Activated CD4-positive, alpha-beta T cell treated with anti-CD3 and anti-CD28 coated beads, Interleukin-2, amount 10 ng/mL, durations not matched to agents 7 days and 5 days (primary cell): ENCODE measurements at places on chromosomes 12 and 14. TPM values are rescaled to one million over a fixed set of nuclear protein-coding genes. Genes with fewer than 3 reads are reported as not detected.

GRCh38 chr14:75315144-75315543 is 36.5 kb downstream of the FOS start:
- no peak for DNase-seq

Gene AP5M1
- 64.3 TPM for total RNA-seq

DNA sequence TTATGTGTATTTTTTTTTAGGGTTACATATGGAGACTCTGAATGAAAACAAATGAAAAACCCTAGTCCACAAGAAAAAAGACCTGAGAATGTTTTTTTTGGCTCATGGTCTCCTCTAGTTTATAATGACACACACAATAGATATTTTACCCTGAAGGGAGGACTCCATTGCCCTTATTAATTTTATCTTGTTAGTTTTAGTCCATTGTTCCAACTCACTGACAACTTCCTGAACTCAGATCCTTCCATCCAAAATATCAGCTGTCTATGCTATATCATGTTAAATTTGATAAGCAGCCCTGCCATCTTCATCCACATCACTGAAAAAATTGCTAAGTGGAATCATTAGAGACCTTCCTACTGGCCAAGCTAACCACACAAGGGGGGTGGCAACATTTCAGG is 232.1 kb downstream of the MON2 start:
- DNase-seq, result no peak

GRCh38 chr12:112627851-112628250 is 163.7 kb upstream of the RPH3A start:
- DNase-seq, result no peak

Gene RTL1
- not detected for total RNA-seq

- DNase-seq, result no peak
Observed at GRCh38 chr12:121346747-121347146, 5.5 kb downstream of the ANAPC5 start.

Gene CCDC197
- total RNA-seq, result not detected

GRCh38 chr12:129097451-129097850 is 244.2 kb downstream of the GLT1D1 start:
- DNase-seq, result no peak

GRCh38 chr12:632102-632696 is 31.0 kb downstream of the NINJ2 start:
- DNase-seq, result no peak

Gene TUBA1A
- total RNA-seq, result 94.8 TPM

DNA sequence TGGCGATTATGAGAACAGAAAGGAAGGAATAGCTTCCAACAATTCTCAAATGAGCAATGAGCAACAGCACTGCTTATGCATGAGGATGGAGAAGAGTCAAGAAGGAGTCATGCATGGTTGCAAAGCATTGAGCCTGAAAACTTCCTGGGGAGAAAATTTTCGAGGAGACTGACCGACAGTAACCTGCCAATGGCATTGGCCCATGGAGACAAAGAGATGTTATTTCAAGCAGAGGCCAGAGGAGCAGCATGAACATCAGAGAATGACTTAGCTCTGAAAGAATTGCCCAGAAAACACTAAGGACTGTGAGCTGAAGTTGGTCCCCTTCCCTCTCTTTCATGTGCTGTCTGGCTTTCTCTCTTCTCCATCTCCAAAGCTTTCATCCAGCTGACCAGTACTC is 343.4 kb downstream of the ADAMTS20 start:
- no peak for DNase-seq

GRCh38 chr12:52891044-52891443 is 13.8 kb downstream of the KRT8 start:
- no peak for DNase-seq

DNA sequence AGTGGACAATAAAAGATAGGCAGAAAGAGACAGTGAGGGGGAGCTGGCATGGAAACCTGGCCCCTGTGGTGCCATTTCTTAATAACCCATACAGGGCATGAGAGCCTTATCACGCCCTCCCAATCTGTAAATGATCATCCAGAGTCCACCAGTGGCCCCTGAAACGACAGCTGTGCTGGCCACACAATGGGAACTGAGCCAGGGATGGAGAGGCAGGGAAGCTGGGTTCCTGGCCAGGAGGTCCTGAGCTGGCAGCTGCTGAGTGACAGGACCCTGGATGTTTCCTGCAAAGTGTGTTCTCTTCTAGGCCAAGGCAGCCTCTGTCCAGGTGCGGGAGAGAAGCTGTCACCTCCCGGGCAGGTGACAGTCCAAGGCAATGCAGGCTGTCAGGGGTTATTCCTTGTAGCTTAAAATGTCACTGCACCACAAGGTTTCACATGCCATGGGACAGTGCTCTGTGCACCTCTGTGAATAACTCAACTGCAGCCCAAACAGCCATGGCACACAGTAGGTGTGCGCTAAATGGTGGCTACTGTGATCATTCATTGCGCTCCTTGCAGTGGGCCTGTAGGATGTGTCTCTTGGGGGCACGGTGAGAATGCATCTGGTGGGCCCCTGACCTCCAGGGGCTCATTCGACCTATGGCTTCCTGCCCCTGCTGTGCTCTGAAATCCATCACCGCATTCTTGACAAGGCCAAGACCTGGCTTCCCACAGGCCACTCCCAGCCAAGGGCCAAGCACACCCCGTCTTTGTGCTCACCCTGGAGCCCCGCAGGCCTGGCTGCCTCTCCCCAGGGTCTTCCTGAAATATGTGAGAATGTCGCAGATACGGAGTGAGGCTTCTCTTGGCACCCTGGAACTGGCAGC is 46.3 kb upstream of the BCL11B start:
- DNase-seq, result no peak

- peak; percentile 67 for DNase-seq
Observed at GRCh38 chr12:120944645-120945217, 33.6 kb upstream of the HNF1A start.

DNA sequence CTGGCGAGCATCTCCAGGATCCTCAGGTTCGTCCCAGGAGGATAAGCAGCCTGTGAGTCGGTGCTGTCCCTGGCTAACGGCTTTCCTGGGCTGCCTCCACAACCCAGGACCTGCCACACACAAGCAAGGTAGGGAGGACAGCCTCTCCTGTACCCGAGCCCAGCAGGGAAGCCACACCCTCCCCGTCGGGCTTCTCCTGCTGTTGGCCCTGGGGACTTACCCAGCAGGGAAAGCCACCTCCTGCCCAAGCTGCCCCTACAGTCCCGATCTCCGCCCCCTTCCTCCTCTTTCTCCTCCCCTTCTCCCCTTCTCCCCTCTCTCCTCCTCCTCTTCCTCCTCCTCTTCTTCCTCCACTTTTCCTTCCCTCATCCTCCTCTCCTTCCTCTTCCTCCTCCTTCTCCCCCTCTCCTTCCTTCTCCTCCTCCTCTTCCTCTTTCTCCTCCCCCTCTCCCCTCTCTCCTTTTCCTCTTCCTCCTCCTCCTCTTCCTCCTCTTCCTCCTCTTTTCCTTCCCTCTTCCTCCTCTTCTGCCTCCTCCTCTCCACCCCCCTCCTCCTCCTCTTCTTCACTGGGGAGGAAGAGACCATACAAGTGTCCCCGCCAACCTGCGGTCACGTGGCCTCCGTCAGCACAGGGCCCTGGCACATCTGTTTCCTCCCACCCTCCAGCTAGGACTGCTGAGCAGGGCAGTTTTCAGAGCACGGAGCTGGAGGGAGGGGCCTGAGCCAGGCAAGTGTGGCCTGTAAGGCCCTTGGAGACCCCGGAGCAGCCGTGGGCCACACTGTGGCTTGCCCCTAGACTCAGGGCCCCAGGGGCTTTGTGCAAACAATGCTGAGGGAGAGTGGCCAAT is 17.3 kb upstream of the RFLNA start:
- no peak for DNase-seq
